Heart right ventricle (tissue), 16 donors: ENCODE measurements at places on chromosomes 11 and 22. TPM values are rescaled to one million over a fixed set of nuclear protein-coding genes. Genes with fewer than 3 reads are reported as not detected.

P2RY6 gene
- 1.2 TPM for polyA plus RNA-seq

CDC45 gene
- 0.54 TPM for polyA plus RNA-seq

DMC1 gene
- polyA plus RNA-seq: 0.12 TPM

TPBGL gene
- 0.16 TPM for polyA plus RNA-seq

BTG4 gene
- not detected for polyA plus RNA-seq

FAM181B gene
- 0.06 TPM for polyA plus RNA-seq

NRXN2 gene
- 0.45 TPM for polyA plus RNA-seq

OR51E1 gene
- 2.3 TPM for polyA plus RNA-seq

UQCR10 gene
- polyA plus RNA-seq: 963 TPM

SMIM35 gene
- not detected for polyA plus RNA-seq

OR52H1 gene
- polyA plus RNA-seq: not detected

NLRP10 gene
- polyA plus RNA-seq: not detected

OR52K2 gene
- polyA plus RNA-seq: not detected

OR51E2 gene
- 0.07 TPM for polyA plus RNA-seq

MEI1 gene
- polyA plus RNA-seq: 1.3 TPM

DNHD1 gene
- 1.7 TPM for polyA plus RNA-seq

OR2AG1 gene
- polyA plus RNA-seq: not detected

APLNR gene
- 2.0 TPM for polyA plus RNA-seq

OR10A2 gene
- not detected for polyA plus RNA-seq

IL18 gene
- polyA plus RNA-seq: 1.3 TPM

SYCE3 gene
- not detected for polyA plus RNA-seq

APOA5 gene
- polyA plus RNA-seq: not detected

APOA1 gene
- polyA plus RNA-seq: 398 TPM

RAG1 gene
- polyA plus RNA-seq: 1.3 TPM

MS4A15 gene
- polyA plus RNA-seq: not detected

RAPSN gene
- 6.2 TPM for polyA plus RNA-seq

DHCR7 gene
- polyA plus RNA-seq: 13.5 TPM

CARD18 gene
- 2.3 TPM for polyA plus RNA-seq

FXYD6 gene
- 65.2 TPM for polyA plus RNA-seq

OR2D2 gene
- polyA plus RNA-seq: not detected

TUB gene
- polyA plus RNA-seq: 2.4 TPM

SSTR3 gene
- not detected for polyA plus RNA-seq

DEFB131B gene
- polyA plus RNA-seq: not detected

RFPL1 gene
- not detected for polyA plus RNA-seq

PRR33 gene
- polyA plus RNA-seq: 0.09 TPM

TBX1 gene
- polyA plus RNA-seq: 0.61 TPM

EFCAB6 gene
- 0.25 TPM for polyA plus RNA-seq

MS4A2 gene
- 0.06 TPM for polyA plus RNA-seq

P4HA3 gene
- 0.15 TPM for polyA plus RNA-seq

ADAMTS15 gene
- 16.9 TPM for polyA plus RNA-seq

OR8D1 gene
- polyA plus RNA-seq: not detected

IGSF22 gene
- 0.30 TPM for polyA plus RNA-seq

RELT gene
- 2.0 TPM for polyA plus RNA-seq

POU2AF1 gene
- polyA plus RNA-seq: 0.15 TPM

CCDC188 gene
- 0.51 TPM for polyA plus RNA-seq

CCDC87 gene
- polyA plus RNA-seq: 0.14 TPM

YIF1A gene
- 54.9 TPM for polyA plus RNA-seq
